LoVo (cell line): ENCODE measurements at places on chromosomes 16 and 17.
A peak's percentile ranks its signal among the peaks of the same experiment; 100 is the strongest.

- no peak for DNase-seq
These were observed 105.8 kb upstream of the GSE1 start for GRCh38 chr16:85507342-85507741.

- no peak for DNase-seq
These were observed 3.4 kb downstream of the DNAH9 start for GRCh38 chr17:11601661-11602060.

GRCh38 chr17:13888056-13888609 is 181.2 kb upstream of the COX10 start:
- no peak for DNase-seq

GRCh38 chr16:22369221-22369811 is 5.1 kb downstream of the CDR2 start:
- peak; percentile 36 for DNase-seq

- no peak for DNase-seq
These were observed 61.4 kb downstream of the VAT1L start for GRCh38 chr16:77849646-77850258.

DNA sequence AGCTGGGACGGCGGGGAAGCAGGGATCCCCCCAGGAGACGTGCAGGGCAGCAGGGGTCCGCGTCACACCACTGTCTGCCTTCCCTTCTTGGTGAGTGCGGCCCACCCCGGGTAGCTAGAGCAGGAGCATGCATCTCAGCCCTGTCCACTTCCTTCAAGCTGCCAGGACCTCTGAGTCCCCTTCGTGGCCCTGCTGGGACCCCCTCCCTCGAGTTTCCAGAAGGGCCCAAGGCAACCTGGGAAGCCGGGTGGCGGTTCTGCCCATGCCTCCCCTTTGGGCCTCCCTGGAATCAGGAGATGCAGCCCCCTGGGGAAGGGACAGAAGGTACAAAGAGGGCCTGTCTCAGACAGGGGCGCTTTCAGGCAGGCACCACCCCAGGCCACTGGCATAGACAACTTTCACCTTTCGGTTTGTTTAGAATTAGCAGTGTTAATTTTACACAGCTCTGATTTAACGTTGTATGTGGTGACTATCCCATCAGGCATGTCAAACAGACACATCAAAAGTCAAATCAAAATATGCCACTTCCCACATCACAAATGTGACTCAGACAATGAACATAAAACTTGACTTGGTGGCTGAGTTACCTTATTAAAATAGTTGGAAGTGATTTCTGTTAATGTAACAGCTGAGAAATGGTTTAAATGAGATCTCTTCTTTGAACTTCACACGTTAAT is 94.5 kb upstream of the METRNL start:
- DNase-seq: no peak

- no peak for DNase-seq
These were observed 60.4 kb downstream of the ZDHHC7 start for GRCh38 chr16:84950906-84951305.

- peak; percentile 40 for DNase-seq
These were observed 18.0 kb upstream of the ABCA5 start for GRCh38 chr17:69344939-69345338.
